Heart right ventricle (tissue), 16 donors: ENCODE measurements at places on chromosomes 16 and 17. TPM values are rescaled to one million over a fixed set of nuclear protein-coding genes. Genes with fewer than 3 reads are reported as not detected.

DNA sequence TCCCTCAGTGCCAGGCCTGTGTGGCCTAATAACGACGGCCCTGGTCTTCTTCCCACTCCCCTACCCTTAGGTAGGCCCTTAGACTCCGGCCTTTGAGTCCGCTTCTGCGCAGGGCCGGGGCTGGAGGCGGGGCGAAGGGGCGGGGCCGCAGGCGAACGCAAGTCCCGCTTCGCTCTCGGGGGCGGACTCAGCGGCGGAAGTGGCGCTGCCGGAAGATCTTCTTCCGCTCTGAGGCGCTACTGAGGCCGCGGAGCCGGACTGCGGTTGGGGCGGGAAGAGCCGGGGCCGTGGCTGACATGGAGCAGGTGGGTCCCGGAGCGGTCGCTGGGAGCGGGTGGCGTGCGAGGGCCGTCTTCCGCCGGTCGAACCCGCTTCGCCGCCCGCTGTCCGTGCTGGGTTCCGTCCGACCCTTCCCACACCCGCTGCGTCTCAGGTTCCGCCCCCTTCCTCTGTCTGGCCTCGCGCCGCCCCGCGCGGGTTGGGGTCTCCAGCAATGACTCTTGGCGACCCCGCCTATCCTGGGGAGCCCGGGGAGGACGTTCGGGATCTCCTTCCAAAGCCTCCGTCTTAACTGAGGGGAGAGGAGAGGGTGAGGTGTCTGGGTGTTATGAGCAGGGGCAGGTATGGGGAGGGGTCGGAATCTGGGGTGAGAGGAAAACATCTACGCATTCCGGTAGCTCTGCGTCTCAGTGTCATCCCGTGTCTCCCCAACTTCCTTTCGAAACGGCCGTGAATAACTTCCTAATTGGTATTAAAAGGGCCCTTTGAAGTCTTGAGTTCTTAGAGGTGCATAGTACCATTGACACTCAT is at the start of gene STARD3:
STARD3 (plus strand) TSS at position 218 of the 810 bp plus-strand sequence. CDS start 16,388 bp downstream, outside the sequence.
- peak within 1 kb of the TSS; percentile 86 for H3K27ac ChIP-seq
- DNase-seq = peak; percentile 94

DNA sequence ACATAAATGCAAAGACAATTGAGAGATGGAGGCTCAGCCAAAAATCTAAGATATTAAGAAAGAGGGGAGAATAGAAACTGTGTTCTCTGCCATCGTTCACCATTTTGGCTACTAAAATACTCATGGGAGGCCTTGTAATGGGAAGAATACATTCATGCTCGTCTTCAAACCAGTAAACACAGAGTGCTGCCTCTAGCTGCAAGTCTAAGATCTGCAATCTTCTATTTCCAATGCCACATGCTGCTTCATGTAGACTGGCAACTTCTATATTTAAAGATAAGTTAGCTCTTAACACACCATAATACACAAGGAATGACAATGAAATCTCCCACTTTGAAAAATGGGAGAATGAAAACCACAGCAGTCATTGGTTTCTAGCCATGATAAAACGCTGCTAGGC is 387.3 kb downstream of the HS3ST3B1 start:
- H3K4me1 ChIP-seq = no peaks in the 10 kb centered on the region
- no peak overlapping the region for H3K4me3 ChIP-seq
- no peaks in the 10 kb centered on the region for H3K36me3 ChIP-seq
- DNase-seq = no peak
- H3K27ac ChIP-seq = no peak overlapping the region

DNA sequence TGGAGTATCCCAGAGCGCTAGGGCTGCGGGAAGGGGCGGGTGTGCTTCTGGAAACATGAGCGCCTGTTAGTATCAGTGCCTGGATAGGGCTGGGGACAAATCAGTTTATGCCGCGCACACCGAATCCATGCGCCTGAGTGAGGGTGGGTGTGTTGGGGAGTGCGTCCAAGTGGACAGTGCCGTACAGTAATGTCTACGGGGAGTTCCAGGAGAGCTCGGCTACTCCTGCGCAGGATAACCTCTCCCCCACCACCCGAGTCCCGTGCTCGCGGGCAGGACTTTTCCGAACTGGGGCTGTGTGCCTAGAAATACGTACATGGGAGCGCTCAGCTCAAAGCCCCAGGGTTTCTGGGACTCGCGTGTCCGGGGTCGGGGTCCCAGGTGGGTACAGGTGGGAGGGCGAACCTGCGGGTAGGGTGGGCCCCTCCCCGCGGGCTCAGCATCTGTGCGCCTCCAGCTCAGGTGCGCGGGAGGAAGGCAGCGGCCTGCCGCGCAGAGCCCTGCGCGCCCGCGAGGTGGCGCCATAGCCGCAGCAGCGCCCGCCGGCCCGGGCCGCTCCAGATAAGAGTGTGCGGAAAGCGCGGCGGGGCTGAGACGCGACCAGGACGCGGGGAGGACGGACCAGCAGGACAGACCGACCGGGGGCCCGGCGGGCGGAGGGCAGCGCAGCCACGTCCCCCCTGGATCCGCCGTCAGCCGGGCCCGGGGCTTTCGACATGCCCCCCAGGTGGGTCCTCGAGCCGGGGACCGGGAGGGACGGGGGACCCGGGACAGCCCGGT is at the start of gene HIC1:
HIC1 (plus strand) TSS at position 592 of the 780 bp plus-strand sequence. CDS start 1,588 bp downstream, outside the sequence.
- no peaks in the 10 kb centered on the region for H3K36me3 ChIP-seq
- DNase-seq = peak; percentile 79
- peak within 1 kb of the TSS; percentile 96 for H3K27ac ChIP-seq
- H3K4me3 ChIP-seq = peak within 1 kb of the TSS; percentile 79
- peaks cover 22% of the 10 kb centered on the region for H3K4me1 ChIP-seq

GRCh38 chr16:72457243-72457940 is 285.4 kb upstream of the PMFBP1 start:
- no peak overlapping the region for H3K4me3 ChIP-seq
- no peaks in the 10 kb centered on the region for H3K4me1 ChIP-seq
- H3K36me3 ChIP-seq = no peaks in the 10 kb centered on the region
- no peaks in the 10 kb centered on the region for H3K27me3 ChIP-seq
- H3K27ac ChIP-seq = no peak overlapping the region
- DNase-seq = no peak

DNA sequence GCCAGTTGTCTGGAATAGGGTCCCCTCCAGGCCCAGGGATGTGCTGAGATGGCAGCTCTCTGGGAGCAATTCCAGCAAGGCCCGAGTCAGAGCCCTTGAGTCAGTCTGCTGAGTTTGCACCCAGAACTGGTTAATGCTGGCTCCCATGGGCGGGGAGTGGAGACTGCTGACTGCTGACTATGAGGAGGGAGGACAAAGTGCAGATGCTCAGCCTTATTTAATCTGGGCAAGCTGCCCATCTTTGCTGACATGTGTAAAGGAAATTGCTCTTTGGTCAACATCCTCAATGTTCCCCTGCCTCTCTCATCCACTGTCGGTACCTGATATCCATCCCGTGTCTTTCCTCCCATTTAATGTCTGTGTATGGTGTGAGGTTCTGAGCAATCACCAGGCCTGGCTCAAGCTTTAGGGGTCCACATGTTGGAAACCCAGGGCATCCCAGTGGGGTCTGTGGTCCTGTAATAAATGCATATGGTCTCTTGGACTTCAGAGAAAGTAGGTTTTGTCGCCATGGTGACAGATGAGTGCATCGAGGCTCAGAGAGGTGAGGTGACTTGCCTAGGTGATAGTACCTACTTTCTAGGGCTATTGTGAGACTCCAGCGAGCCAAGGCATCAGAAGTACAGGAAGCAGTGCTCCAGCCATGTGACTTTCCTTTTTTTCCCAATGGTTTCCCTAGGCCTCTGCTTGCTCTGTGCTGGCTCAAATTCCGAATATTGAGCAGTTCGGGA is 20.0 kb upstream of the RNF135 start:
- DNase-seq = peak; percentile 85
- no peaks in the 10 kb centered on the region for H3K27me3 ChIP-seq
- H3K4me3 ChIP-seq = no peak overlapping the region
- no peak overlapping the region for H3K27ac ChIP-seq

DNA sequence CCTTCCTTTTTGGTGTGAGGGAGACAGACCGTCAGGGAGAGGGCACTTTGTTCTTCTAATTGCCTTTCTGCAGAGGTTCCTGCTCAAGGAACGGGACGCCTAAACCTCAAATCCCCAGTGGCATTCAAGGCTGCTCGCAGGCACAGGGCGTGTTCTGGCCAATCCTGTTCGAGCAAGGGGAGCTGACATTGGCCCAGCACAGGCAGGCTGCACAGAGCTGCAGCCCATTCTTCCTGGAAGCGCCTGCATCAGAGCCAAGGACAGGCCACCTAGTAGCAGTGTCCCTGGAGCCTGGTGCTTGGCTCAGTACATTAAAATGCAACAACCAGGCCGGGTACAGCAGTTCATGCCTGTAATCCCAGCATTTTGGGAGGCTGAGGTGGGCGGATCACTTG is 72.2 kb upstream of the CREBBP start:
- peak overlapping the region; percentile 61 for H3K27ac ChIP-seq
- no peaks in the 10 kb centered on the region for H3K27me3 ChIP-seq
- H3K4me3 ChIP-seq = no peak overlapping the region

DNA sequence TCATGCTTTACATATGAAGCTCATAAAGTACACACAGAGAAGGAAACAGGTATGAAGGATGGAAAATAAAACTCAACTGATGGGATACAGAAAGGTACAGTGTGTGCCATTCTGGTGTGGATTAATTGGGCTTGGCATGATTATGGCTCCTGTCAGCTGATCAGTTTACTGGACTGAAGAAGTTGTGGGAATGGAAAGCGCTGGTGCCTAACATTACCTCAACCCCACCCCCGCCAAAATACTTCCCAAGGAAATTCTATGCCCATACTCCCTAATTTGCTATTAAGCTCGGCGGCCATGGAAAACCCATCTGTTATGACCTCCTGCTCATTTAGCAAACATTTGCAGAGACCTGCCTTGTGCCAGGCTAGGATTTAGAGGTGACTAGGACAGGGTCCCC is 16.6 kb upstream of the PMFBP1 start:
- no peaks in the 10 kb centered on the region for H3K27me3 ChIP-seq
- H3K4me3 ChIP-seq = no peak overlapping the region
- H3K36me3 ChIP-seq = no peaks in the 10 kb centered on the region
- no peak overlapping the region for H3K27ac ChIP-seq
- no peaks in the 10 kb centered on the region for H3K4me1 ChIP-seq

DNA sequence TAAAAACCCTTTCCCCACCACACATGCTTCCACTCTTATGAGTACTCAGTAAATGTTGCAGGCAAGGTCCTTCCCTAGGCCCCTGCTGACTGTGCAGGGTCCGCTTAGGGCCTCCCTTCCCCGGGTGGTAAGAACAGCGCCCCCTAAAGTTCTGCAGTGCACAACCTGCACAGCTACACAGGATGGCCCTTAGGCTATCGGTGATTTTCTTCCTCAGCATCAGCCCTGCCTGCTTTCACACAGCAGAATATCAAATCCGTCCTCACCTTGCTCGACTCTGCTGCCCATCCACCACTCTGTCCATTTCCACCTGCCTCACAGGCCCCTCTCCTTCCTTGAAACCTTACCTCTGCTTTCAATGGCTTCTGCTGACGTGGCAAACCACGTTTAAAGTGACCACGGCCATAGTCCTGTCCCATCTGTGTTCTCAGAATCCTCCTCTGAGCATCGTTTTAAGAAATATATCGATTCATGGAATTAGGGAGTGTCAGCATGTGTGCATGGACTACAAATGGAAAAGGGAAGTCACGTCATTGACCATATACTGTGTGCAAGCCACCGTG is 51.4 kb upstream of the TMEM132E start:
- H3K4me1 ChIP-seq = no peaks in the 10 kb centered on the region
- H3K4me3 ChIP-seq = no peak overlapping the region
- H3K27ac ChIP-seq = no peak overlapping the region
- no peaks in the 10 kb centered on the region for H3K36me3 ChIP-seq

GRCh38 chr17:5344914-5345313 is 62.8 kb downstream of the RABEP1 start:
- no peaks in the 10 kb centered on the region for H3K27me3 ChIP-seq
- H3K4me3 ChIP-seq = no peak overlapping the region
- DNase-seq = no peak
- peaks cover 78% of the 10 kb centered on the region for H3K36me3 ChIP-seq

DNA sequence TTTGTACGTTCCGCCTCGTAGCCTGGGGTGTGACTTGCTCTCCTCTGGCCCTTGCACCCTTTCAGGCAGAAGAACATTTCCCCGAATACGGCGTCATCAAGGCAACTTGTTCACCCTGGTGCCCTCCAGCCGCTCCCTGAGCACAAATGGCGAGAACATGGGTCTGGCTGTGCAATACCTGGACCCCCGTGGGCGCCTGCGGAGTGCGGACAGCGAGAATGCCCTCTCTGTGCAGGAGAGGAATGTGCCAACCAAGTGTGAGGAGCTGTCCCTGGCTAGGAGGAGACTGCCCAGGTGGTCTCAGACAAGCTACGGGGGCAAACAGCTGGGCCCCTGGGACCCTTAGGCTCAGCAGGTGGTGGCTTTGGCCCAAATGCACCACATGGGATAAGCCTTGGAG is 10.4 kb downstream of the LIMD2 start:
- H3K4me1 ChIP-seq = peaks cover 12% of the 10 kb centered on the region
- H3K27me3 ChIP-seq = no peaks in the 10 kb centered on the region
- H3K36me3 ChIP-seq = peaks cover 98% of the 10 kb centered on the region
- H3K4me3 ChIP-seq = no peak overlapping the region

DNA sequence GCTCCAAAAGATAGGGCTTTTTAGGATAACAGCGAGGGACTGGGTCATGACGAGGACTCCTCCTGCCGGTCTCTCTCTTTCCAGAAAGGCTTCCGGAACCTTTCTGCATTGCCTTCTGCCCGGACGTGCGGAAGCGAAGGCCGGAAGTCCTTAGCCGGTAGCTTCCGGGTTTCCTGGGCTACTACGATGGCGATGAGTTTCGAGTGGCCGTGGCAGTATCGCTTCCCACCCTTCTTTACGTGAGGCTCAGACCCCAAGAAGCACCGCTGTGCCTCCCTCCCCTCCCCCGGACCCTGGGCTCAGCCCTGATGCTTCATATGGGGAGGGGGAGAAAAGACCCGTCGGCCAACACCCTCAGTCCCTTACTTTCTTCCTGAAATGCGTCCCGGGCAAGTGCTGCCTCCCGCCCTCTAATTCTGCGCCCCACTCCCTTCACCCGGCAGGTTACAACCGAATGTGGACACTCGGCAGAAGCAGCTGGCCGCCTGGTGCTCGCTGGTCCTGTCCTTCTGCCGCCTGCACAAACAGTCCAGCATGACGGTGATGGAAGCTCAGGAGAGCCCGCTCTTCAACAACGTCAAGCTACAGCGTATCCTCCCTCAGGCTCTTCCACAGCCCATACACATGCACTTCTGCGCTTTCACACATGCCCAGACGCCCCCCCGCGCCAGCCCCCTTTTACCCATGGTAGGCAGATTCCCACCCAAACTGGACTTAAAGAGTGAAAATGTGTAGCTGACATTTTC is at the start of gene VPS25:
VPS25 (plus strand) TSS at position 160 of the 746 bp plus-strand sequence; CDS start at position 187, 27 bp downstream.
- H3K27me3 ChIP-seq = no peaks in the 10 kb centered on the region
- H3K36me3 ChIP-seq = peaks cover 40% of the 10 kb centered on the region
- DNase-seq = peak; percentile 72
- peaks cover 14% of the 10 kb centered on the region for H3K4me1 ChIP-seq

ACSM3 gene
- total RNA-seq = 10.6 TPM

UNK gene
- 15.2 TPM for total RNA-seq

FDXR gene
- 2.7 TPM for total RNA-seq

OR4D1 gene
- not detected for total RNA-seq

E2F4 gene
- total RNA-seq = 45.6 TPM

NOS2 gene
- 0.10 TPM for total RNA-seq

KRTAP4-3 gene
- not detected for total RNA-seq

XYLT1 gene
- total RNA-seq = 4.0 TPM
